Astrocyte of the cerebellum (primary cell): ENCODE measurements at places on chromosomes 3 and 15.

DNA sequence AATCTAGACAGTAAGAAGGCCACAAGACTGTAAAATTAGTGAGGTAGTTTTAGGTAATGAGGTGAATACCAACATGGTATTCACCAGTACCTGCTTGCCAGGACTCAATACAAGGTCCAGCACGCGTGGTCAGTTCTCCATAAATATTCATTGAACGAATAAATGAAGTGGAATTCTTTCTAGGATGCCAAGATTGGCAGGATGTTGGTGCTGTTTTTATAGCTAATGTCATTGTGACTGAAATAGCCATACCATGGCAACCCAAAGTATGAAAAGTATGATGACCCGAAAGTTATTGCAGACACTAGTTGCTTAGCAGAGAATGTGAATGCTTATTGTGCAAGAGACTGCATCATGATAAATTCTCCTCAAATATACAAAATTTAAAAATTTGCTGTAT is 307.2 kb downstream of the KCNH8 start:
- no peak for DNase-seq

GRCh38 chr3:48820612-48821324 is 26.9 kb downstream of the PRKAR2A start:
- peak; percentile 41 for DNase-seq

DNA sequence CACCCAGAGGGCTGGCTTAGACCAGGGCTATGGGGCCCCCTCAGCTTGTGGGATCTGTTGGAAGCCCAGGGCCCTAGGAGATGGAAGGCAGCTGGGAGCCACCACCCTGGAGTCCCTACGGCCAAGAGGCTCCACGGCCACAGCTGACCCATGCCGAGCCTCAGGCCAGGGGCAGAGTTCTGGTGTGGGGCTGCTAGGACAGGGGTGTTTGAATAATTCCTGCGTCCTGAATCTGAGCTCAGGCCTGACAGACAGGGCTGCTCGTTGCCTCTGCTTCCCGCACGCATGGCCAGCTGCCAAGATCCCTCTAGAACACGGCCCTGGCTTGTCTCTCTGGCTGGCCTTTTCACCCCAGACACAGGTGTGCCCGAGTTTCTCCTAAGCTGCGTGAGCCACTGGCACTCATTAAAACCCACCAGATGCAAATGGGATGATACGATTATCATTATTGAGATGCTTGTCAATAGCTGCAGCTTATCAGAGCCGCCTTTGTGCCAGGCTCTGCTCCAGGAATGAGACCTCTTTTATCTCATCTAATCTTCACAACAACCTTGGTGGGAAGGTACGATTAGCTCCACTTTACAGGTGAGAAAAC is 70.2 kb downstream of the EFCAB12 start:
- no peak for DNase-seq

DNA sequence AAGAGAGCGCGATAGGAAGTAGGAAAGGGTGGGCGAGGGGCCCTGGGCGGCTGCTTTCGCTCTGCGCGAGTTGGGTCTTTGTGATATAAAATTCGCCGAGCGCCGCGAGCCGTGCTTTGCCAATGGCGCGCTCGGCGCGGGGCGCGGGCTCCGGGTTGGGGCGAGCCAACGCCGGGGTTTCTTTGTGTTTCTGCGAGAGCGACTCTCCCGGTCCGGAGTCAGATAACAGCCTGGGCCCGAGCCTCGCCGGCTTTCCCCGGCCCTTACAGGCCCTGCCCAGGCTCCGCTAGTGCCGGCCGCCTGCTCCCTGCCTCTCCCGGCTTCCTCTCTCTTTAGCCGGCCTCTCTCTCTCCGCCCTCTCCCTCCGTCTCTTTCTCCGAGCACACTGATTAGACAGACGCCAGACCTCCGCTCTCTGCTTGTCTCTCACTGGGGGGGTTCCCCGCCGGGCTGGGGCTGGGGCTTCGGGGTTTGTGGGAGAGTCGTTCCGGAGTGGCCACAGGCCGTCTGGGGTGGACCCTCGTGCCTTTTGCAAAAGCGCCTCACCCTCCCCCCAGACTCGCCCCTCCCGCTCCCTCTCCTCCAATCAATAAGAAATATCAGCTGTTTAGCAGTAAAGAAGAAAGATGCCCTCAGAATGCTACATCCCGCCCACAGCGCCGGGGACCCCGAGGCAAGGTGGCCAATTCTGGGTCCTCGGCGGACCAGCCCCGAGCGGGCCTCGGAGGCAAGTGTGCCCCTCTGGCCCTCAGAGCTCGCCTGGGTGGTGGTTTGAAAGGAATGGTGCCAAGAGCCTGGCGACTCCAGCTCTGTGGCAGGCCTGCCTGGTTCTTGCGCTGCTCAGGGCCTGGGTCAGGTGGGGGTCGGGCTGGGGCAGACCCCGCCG is 2.9 kb downstream of the NR2F2 start:
- DNase-seq = no peak

DNA sequence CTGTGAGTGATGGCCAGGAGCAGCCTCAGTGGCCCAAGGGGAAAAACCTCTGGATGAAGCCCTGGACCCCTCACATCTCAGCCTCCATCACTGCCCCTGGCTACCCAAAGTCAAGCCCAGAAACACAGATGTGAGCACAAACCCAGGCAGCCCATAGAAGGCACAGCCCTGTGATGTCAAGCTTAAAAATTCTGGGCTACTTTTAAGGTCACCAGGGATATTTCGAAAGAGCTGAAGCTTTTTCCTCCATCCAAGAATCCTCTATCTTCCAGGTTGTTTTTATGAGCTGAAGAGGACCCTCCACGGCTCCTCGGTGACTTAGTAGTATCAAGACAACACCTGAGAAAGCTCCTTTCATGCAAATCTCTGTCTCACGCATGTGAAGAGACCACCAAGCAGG is 11.5 kb downstream of the LIPC start:
- DNase-seq = no peak

DNA sequence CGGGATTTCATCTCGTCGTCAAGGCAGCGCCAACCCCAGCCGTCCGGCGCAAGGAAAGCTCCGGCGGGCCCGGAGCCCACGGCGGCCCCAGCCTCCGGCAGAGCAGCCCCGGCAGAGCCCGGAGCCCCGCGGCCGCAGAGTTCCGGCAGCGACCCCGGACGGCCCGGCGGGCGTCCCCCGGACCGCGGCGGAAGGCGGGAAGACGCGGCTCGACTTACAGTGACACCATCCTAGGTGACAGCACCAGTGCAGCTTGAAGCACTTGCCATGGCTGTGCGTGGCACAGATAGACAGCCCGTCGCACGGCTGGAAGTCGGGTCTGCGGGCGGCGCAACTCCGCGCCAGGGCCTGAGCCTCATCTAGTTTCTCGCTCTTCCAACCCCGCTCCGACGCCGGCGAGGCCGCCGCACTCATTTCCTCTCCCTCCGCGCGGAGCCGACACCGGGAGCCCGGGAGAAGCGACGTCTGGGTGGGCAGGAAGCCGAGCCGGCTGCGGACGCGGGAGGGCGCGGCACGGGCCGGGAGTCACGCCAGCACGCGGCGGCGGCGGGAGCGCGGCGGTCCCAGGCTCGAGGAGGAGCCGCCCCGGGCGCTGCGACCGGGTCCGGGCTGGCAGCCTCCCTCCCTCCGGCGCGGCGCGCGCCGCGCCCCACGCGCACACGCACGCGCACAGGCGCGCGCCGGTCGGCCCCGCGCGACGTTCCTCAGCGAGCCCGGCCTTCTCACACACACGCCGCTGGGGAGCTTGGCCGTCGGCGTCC is at the start of gene C3orf70:
Gene C3orf70 (minus strand): TSS at position 651 of the 761 bp plus-strand sequence. CDS start 237 bp downstream, at position 414.
- peak; percentile 9 for DNase-seq
